ENCODE measurements at places on chromosomes 7 and 10.

DNA sequence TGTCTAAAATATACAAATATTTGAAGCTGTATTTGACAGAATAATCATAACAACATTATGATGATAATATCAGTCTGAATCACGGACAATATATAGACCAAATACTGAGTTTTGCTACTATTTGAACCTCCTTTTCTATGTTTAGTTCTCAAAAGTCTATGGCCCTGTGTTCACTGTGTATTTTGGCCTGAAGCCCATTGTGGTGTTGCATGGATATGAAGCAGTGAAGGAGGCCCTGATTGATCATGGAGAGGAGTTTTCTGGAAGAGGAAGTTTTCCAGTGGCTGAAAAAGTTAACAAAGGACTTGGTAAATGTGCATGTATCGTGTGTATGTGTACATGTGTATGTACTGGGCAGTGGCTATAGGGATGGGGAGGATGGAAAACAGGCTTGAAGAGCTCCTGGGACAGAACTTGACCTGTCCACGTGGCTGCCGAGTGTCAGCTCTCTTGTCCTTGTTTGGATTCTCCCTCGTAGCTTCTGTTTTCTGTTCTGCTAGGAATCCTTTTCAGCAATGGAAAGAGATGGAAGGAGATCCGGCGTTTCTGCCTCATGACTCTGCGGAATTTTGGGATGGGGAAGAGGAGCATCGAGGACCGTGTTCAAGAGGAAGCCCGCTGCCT is 4.2 kb downstream of the CYP2C18 start:
- DNase-seq, result no peak

GRCh38 chr10:125160856-125161706 is 718 bp upstream of the CTBP2 start:
- peak; percentile 84 for DNase-seq

GRCh38 chr7:111329367-111330234 is 232.7 kb downstream of the IMMP2L start:
- DNase-seq, result peak; percentile 14

GRCh38 chr7:1638215-1638661 is 31.8 kb upstream of the ELFN1 start:
- no peak for DNase-seq

- peak; percentile 5 for DNase-seq
Observed at GRCh38 chr7:72925546-72926120, 738 bp downstream of the POM121 start.

DNA sequence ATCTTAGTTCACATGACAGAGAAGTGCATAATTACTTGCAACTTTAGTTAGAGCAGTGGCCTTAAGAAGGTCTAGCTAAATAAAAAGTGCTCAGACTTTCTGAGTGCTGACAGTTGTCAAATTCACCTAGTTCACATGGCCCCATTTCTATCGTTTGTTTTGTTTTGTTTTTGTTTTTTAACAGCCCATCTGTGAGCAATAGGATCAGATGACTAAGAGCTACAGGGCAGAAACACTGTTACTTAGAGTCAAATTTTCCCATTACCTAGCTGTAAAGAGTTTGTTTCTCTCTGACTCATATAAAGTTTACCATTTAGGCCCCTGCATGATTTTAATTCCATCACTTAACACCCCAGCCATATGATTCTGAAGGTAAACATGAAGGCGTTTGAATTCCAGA is 18.8 kb downstream of the CAV1 start:
- DNase-seq, result peak; percentile 64

DNA sequence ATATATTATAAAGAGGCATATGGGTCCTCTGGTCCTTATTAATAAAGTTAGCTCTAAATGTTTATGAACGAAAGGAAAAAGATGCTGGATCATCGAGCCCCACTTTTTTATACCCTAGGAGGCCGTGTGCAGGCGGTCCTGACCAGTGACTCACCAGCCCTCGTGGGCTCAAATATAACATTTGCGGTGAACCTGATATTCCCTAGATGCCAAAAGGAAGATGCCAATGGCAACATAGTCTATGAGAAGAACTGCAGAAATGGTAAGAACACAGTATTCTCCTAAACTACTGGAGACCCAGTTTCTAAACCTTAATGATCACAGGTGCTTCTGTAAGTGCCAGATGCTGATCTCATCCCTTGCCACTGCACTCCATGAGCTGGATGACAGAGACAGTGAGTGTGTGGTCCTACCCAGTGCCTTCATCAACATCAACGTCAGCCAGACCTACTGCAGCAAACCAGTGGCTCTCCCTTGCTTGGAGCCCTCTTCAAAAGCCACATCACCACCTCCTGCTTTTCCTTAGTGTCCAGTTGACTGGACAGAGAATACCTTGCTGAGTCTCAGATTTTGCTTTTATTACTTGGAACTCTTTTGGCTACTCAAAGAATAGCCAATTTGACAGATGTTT is 7.6 kb downstream of the GPNMB start:
- DNase-seq, result no peak

DNA sequence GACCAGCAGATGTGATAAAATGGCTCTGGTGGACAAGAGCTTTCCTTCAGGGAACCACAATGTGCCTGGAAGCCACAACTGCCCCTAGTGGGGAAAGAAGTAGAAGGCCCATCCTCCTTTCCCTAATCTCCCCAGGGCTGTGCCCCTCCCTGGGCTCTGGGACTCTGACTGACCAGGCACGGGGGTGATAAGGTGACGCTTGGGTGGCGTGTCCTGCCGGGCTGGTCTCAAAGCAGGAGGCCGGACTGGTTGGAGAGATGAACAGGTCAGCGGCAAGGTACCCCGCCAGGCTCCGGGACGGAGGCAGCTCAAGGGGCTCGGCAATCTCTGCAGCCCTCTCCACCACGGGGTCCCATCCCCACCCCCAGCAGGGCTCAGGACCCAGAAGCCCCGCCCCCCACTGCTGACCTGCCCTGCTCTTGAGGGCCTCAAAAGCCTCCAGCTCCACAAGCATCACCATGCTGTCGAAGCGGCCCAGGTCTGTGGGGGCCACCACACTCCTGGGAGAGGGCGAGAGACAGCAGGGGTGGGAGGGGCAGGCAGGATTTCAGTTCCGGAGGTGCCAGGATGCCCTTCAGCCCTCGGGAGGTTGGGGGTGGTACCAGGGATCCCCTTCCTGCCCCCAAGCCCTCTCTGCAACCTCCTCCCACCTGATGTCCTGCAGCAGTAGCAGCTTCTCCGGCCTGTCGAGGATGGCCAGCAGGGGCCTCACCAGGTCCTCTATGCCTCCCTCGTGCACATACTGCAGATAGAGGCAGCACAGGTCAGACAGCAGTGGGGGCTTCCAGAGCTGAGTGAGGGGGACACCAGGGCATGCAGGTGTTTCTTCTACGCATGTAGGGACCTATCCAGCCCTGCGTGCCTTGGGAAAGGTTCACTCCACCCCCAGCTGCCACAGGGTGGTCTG is 12.2 kb downstream of the LZTS2 start:
- DNase-seq, result no peak

GRCh38 chr10:91838199-91838598 is 40.0 kb downstream of the TNKS2 start:
- no peak for DNase-seq

DNA sequence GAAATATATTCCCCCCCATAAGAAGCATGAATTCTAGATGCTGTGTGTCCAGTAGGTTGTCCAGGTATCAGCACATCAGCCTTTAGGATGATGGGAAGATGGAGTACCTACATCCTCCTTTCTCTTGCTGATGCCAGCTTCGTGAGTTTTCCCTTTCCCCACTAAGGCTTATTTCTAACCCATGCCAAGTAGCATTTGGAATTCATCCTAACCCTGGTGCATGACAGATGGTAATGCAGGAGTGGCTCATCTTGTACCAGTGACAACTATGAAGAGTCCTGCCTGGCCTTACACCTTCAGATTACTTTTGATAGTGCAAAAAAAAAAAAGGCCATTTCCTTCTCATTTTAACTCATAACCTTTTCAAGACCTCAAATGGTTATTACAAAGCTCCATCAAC is 58.7 kb downstream of the ARHGAP21 start:
- no peak for DNase-seq

Measured in AG08395 (cell line).